NCI-H524 (cell line): ENCODE measurements at places on chromosomes 6 and 20.

DNA sequence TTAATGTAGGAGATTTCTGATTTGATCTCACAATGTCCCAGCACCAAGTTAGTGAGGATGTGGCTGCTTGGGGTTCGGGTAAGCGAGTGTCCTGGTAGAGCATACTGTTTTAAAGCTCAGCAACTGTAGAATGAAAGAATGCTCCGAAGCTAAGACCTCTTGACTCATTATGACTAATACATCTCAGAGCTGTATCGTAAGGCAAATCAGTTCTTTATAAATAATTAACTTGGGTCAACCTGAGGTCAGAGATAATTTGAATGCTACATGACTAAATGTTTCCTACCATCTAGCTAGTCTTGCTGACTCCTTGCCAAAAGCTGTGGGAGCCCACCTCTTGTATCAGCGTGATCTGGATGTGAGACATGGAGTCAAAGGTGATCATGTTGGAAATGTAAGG, 128.8 kb upstream of the PDE7B start:
- DNase-seq = no peak

DNA sequence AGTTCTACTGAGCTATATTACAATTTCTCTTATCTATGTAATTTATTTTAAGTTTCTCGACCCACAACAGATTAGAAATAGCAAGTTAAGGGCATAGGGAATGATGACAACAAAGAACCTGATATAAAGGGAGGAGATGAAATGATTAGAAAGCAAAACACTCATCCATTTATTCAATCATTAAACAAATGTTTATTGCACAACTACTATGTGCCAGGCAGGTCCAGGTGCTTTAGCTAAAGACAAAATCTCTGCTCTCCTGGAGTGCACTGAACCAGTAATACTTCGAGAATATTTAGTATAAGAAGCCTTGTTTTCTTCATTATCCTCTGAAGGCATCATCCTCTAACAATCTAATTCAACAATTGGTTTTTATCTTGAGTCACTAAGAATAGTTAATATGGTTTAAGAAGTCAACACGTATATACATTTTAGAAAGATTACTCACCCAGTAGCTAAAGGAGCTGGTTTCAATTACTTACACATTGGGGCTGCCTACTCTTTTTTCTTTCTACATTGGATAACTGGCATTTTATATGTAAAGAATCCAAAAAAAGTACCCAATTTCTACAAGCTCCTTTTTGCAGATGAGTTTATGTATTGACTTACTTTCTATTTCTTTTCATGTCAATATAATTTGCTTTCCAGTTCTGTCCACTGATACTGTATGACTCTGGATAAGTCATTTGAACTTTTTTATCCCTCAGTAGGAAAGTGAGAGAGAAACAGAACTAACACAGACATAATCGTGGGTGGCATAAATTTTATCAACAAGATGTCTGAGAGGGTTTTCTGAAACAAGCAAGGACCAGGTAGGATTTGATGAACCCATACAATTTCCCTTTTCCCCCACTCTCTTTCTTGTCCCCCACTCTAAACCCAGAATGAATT, 312.6 kb downstream of the CLIC5 start:
- DNase-seq = no peak

DNA sequence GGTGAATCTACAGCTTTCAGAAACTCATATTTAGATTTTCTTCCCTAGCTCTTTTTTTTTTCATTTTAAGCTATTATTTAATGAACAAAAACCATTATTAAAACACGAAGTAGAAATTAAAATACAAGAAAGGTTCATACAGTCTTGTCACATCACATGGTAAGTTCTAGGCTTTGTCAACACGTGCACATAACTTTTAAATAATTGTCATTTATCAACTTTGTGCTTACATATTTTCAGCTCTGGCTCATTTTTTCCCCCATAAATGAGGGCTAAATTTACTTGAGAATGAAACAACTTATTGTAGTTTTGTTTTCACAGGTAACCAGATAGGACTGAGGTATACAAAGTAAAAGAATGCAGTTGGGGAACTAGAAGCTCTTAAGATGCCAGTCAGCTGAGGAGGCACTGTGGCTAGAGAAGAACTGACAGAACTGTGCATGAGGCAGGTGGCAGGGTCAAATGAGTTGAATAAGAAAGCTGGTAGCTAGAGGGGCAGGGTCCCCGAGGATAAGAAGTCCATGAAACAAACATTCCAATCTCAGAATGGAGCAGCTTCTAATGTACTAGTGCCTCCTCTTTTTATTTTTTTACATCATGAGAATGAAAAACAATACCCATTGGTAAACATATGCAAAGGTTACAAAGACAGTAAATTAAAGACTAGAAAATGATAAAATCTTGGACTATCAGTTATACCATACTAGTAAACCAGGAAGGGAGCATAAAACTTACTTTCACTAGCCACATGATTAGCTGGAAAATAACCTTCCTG, 141.5 kb downstream of the MYB start:
- no peak for DNase-seq

- no peak for DNase-seq
These were observed 310.5 kb upstream of the JAG1 start for GRCh38 chr20:10984294-10984693.

DNA sequence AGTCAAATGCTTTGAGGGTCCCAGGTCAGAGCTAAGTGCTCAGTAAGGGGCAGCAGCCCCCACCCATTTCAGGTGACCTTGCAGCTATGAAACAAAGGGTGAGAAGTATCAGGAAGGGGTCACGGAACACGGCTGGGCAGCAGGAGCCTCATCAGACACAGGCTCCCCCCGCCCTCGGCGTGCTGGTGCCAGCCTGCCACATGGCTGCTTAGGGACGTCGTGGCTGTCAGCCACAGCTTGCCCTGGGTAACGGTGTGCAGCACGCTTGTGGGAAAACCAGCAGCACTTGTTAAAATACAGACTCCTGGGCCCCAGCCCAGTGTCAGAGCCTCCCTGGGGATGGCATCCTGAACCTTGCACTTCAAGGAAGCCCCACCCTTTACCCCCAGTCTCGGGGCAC, 39.3 kb downstream of the SSR1 start:
- DNase-seq = no peak

DNA sequence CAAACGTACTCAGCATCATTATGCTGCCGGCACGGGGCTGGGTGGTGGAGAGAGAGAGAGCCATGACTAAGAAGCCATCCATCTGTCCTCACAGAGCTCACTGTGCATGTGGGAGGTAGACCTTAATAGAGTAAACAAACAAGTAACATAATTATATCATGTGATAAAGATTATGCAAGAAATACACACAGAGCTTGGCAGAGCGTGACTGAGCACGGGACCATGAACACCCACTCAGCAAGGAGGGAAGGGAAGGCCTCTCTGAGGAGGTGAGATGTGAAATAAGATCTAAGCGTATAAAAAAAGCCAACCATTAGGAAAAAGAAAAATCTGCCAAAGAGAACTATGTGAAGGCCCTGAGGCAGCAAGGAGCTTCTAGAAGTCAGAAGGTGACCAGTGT, 207.5 kb downstream of the PTPRT start:
- no peak for DNase-seq

DNA sequence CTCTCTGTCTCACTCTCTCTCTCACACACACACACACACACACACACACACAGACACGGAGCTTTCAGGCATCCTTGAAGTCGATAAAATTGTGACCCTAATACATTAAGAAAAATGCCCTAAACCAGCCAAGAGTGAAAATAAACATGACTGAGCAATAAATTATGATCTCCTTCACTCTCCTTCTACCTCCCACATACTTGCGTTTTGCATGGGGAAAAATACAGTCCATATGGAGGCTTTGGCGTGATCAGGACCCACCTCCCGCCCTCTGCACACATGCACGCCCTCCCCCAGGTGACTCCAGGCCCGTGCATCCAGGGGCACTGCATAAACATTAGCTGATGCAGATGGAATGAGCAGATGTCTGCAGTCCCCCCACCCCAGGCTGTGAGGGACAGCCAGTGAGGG, 114.2 kb upstream of the JARID2 start:
- DNase-seq = peak; percentile 97

GRCh38 chr6:53578371-53578770, 33.5 kb upstream of the GCLC start:
- DNase-seq = no peak

DNA sequence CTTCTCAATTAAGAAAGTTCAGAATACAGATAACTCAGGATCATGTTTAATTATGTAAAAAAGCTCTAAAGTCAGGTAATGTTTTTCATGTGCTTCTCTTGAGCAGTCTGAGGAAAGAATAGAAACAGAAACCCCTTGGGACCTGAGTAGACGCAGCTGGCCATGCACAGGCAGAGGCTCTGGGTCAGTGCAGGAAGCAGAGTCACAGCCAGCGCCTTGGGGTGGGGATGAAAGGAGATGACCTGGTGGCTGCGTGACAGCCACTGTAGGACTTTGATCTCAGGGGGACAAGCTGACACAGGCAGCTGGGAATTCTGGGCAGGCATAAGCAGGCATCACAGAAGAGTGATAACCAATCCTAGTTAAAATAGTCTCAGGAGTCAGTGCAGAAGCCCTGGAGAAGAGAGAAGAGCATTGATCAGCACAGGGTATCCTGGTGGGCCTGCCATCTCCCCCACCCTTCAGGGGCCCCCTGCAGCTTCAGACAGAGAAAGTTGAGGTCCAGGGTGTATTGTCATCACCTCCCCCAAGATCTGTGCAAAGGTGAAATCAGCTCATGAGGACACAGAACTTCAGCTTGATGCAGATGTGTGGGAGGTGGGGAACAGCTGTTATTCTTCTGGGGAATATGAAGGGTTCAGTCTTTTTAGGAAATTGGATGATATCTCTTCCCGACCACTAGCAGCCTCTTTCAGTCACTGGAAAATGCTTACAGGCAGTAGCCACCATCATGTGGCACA, 6.4 kb downstream of the HLA-DQB1 start:
- no peak for DNase-seq

GRCh38 chr6:31400467-31401289, 2.7 kb upstream of the MICA start:
- no peak for DNase-seq

- DNase-seq = peak; percentile 18
These were observed 85.6 kb upstream of the KHDRBS2 start for GRCh38 chr6:62371453-62372210.

DNA sequence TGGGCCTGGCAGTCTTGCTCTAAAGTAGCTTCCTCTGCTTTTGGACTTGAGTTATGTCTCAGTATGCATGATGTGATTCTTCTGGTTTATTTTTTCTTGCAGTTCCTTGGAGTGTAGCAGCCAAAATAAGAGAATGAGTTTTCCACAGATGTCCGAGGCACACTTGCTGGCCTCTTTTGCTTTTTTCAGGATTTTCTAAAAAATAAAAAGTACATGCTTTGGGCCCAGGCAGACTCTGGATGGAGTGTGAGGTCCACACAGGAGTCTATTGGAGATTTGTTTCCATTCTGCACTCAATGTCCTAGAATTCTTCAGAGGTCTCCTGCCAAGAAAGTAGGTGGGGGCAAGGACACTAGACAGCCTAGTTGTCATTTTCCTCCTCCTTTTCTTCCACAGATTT, 477.6 kb downstream of the EPM2A start:
- no peak for DNase-seq

GRCh38 chr20:22402550-22402949, 181.8 kb downstream of the FOXA2 start:
- DNase-seq = no peak

DNA sequence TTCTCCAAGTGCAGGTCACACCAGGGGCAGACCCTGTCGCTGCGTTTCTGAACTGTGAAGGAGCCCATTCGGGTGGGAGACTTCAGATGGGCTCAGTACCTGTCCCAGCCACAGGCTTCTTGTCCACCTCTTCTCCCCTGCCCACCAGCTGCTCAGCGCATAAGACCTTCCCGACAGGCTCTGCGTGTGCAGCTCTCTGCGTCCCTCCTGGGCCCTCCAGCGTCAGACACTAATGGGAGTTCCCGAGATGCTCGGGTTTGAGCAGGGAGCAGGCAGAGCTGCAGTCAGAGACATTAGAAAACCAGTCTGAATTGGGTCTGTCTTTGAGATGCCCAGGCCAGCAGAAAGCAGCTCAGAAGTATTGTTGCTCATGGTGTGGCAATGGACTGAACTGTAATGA, 50.4 kb downstream of the TCP11 start:
- no peak for DNase-seq

DNA sequence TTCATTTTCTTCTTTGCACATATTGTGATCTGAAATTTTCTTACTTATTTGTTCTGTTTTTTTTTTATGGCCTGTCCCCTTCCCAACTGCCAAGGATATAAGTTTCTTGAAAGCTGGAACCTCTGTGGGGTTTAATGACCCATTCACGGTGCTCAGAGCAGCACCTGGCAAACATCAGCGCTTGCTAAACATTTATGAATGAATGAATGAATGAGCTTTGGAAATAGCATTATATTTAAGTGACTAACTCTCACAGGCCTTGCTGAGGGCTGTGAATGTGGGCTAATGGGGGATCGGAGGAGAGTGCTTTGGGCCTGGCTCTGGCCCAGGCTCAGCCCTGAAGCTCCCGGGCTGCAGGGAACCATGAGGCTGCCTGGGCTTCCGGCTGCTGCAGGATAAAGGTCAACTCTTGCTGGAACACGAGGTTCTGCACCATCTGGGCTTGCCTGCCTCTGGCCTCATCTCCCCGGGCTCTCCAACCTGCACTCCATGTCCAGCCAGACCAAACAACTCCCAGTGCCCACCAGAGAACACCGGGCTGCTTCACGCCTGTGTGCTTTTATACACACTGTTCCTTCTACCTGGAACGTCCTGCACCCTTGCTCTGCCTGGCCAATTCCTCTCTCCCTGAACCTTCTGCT, 14.6 kb upstream of the ARMC12 start:
- no peak for DNase-seq

GRCh38 chr6:53014744-53015143, 19.7 kb upstream of the GSTA4 start:
- no peak for DNase-seq

GRCh38 chr20:60789399-60789798, 462.7 kb upstream of the CDH4 start:
- no peak for DNase-seq

DNA sequence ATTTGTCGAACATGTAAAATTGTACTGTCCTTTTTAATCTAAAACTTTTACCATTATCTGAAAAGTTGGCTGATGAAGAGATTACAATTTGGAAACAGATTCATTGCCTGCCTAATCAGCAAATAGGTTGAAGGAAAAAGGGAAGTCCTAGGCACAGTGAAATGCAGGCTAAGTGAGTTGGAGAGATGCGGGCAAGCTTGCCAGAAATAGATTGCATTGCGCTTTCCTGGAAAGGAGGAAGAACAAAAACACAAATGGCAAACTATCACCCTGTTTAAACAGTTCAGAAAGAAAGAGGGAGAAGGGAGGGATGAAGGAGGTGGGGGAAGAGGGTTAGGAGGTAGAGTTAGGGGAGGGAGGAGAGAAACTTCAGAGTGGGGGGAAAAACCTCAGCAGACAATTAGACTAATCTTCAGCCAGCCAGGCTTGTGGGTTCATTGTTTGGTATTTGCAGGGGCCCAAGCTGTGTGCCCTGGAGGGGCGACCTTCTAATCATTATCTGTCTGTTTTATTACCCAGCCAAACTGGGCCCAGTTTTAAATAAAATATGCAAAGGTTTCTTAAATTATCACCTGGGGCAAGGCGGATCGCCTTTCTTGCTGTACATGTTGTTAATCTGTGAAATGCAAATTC, 465.2 kb downstream of the TFAP2B start:
- DNase-seq = no peak

GRCh38 chr20:2751347-2751877, 49.0 kb downstream of the CPXM1 start:
- no peak for DNase-seq

GRCh38 chr6:138554146-138554545, 54.9 kb upstream of the NHSL1 start:
- no peak for DNase-seq
